ENCODE measurements at places on chromosomes 5 and 9.

DNA sequence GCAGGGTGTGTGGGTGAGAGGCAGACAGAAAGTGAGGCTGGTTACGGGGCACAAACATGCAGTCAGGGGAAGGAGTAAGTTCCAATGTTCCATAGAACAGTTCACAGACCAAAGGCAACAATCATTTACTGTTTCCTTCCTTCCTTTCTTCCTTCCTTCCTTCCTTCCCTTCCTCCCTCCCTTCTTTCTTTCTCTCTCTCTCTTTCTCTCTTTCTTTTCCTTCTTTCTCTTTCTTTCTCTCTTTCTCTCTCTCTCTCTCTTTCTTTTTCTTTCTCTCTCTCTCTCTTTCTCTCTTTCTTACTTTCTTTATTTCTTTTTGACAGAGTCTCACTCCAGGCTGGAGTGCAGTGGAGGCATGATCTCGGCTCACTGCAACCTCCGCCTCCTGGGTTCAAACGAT, 125.8 kb upstream of the LPCAT1 start:
- DNase-seq, result no peak

- no peak for DNase-seq
These were observed 116.5 kb downstream of the SNX18 start for GRCh38 chr5:54634089-54634488.

GRCh38 chr5:156004754-156005153, 322.2 kb upstream of the SGCD start:
- DNase-seq, result no peak

DNA sequence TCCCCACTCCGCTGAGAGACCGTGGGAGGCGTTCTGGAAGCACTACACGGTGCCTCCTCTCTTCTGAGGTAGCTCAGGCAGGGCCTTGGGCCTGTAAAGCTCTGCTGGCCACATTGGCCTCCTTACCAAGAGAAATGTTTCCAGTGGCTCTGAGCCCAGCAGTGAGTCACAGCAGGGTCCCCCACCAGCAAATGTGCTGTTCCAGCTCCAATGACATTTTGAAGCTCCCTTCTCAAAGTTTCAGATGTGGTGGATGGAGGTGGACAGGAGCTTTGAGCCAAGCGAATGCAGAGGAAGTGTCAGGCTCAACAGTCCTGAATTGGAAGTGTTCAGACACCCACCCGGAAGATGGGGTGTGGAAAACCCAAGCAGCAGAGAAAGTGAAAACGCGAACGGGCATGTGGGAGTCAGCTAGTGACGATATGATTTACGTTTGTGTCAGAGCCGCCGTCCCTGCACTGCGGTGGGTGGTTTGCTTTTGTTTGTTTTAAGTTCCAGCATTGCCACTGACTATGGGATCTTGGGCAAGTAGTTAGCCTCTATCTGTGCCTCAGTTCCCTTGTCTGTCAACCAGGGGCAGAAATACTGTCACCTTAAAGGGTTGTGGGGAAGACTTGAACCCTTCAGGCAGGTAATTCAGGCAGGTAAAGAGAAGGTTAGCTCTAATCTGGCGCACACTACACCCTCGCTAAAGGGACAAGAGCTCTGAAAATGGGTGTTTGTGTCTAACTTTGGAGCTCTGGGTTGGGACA, 38.2 kb downstream of the C5orf15 start:
- peak; percentile 73 for DNase-seq

DNA sequence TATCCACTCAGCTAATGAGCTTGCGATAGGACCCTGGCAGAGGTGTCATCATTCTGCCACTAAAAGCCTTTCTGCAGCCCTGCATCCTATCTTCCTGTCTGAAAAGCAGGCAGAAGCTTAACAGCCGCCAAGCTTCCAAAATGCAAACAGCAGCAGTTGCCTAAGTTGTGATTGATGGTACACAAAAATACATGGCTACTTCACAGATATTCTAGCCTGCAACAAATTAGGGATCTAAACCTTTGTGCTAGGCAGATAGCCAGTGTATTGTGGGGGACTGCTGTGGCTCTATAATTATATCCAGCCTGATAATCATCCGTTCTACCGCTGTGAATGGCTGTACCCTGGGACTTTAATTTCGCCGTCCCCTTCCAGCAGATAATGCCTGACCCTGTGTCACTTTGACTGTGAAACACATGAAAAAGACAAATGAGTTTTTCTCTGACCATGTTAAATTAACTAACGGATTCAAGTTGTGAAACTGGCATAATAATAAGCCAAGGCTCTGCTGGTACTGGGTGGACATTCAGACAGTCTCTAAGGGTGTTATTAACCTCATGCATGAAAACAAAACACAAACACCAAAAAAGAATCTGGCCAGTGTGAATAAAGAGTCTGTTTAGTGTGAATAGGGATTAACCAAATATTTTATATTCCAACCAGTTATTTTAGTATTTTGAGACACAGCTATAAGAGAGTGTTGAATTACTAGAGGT, 45.9 kb downstream of the SEMA6A start:
- no peak for DNase-seq

- no peak for DNase-seq
These were observed 506.5 kb downstream of the DMAC1 start for GRCh38 chr9:7293091-7293490.

DNA sequence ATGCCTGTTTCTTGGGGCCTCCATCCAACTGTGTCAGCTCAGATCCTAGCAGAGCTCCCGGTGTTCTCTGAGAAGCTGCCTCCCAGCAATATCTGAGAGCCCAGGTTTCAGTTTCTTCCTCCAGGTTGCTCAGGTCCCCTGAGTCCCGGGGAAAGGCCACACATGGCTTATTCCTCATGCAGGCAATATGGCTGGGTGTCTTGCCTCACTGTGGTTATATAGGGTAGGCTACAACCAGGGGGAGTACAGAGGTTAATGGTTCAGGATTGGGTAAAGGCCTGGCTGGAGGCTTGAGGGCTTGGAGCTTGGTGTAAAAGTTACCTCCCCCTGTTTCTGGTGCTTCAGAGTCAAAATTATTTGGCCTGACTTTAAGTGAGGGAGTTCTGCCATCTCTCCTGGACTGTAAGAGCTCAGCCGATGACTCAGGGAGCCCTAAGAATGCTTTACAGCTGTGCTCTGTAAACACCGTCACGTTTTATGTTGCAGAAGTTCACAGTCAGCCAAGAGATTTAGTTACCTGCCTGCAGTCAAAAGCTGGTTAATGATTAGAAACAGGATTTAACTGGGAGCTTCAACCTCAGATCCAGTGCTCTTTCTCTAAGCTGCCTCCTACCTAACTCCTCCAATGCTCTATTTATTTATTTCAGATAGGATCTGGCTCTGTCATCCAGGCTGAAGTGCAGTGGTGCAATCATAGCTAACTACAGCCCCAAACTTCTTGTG, 24.3 kb upstream of the UBAP2 start:
- DNase-seq, result no peak

- no peak for DNase-seq
These were observed 47.0 kb downstream of the PRR16 start for GRCh38 chr5:120510994-120511686.

- DNase-seq, result no peak
These were observed 196.8 kb downstream of the SH3GL2 start for GRCh38 chr9:17775656-17776055.

GRCh38 chr9:136493567-136493971, 10.7 kb upstream of the SEC16A start:
- DNase-seq, result no peak

DNA sequence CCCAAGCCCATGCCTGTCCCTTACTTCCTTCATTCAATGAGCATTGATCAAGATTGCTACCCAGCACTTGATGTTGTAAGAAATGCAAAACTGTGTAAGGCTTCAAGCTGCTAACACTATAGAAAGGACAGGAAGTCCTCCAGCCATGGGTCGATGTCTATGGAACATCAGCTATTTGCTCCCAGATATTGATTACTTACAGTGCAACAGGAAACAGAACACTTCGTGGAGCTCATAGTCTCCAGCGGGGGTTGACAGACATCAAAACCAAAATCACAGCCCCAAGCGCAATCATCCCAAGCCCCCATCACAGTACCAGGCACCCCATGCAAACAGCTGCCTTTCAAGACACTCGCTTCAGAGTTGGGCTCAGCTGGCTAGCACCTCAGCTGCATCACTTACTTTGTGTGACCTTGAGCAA, 26.8 kb upstream of the DUSP1 start:
- no peak for DNase-seq

GRCh38 chr5:36311956-36312355, 10.3 kb upstream of the RANBP3L start:
- DNase-seq, result no peak

DNA sequence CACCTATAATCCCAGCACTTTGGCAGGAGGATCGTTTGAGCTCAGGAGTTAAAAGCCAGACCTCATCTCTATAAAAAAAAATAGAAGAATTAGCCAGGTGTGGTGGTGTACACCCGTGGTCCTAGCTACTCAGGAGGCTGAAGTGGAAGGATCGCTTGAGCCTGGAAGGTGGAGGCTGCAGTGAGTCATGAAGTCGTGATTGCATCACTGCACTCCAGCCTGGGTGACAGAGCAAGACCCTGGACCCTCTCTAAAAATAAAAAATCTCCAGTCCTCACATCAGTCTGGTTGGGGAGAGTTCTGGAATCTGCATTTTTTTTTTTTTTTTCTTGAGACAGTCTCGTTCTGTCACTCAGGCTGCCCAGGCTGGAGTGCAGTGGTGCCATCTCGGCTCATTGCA, 9.3 kb downstream of the FPGS start:
- no peak for DNase-seq

- DNase-seq, result no peak
These were observed 62.5 kb downstream of the MRPL36 start for GRCh38 chr5:1736889-1737711.

GRCh38 chr9:88198341-88198807, 60.1 kb upstream of the SPATA31C2 start:
- DNase-seq, result no peak
